ENCODE measurements at places on chromosomes 7 and 10.

GRCh38 chr10:44958196-44958897 is 1.3 kb upstream of the RASSF4 start:
- DNase-seq, result no peak

DNA sequence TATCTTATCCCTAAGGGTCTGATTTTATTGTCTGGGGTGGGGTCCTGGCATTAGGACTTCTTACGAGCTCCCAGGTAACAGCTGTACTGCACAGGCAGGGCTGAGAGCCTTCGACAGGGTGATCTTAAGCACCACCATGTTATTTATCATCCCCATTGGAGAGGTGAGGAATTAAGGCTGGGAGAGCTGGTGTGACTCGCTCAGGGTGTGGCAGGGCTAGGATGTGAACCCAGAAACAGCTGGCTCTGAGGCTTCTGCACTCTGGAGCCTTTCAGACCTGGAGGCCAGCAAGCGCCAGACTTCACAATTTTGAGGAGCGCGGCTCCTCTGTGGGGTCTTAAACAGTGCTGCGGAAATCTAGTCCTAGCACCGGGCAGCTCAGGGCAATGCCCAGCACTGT is 27.4 kb upstream of the NDST2 start:
- no peak for DNase-seq

GRCh38 chr7:148031019-148031418 is 559.5 kb upstream of the C7orf33 start:
- DNase-seq, result no peak

DNA sequence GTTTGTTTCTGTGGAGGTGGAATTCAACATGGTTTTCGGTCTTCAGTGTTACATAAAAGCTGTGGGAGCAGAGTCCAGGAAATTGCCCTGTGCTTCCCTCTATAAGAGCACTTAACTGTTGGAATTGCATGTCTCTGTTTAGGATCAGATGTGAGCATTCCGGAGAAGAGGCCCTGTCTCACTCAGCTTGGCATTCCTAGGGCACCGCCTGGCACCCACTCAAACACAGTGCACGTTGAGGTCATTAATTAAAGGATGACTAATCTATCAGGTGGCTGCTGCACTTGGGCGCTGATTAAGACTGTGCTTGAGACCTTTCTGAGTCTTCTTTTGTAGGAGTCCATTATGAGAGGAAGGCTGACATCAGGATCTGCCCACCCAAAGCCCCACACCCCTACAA is 82.8 kb upstream of the VIPR2 start:
- DNase-seq, result no peak

DNA sequence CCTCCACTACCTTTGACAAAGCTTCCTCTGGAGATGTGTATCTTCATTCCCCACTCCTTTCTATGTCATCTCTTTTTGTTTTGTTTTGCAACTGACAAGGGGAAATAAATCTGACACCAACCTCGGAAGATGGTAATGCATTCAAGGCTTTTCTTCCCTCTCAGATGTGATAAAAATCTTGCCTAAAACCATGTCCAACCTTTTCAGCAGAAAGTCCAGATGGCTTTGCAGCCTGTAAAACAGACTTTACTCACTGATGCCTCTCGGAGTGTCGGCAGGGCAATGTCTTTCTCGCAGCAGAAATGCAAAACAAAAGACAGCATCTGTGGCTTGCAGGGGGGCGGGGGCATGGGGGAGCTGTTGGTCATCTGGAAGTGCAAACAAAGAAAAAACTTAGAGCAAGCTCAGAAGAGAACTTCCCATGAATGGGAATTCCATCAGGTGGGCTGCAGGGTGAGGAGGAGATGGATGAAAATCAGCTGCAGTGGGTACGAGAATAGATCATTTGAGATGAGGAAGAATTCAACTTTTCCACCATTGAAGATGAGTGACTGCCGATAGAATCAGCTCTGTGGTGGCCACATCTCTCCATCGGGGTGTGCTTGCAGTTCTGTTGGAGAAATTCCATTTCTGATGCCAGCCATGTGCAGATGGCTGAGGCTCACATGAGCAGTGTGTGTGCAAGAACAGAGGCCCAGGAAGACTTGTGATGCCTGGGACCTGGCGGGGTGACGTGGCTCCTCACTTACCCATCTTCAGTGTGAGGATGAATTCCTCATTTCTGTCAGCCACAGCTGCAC is 237.7 kb downstream of the WDR37 start:
- no peak for DNase-seq

- no peak for DNase-seq
These were observed 515.2 kb upstream of the POT1 start for GRCh38 chr7:125444864-125445263.

GRCh38 chr10:974785-975074 is 13.5 kb upstream of the GTPBP4 start:
- DNase-seq, result no peak

DNA sequence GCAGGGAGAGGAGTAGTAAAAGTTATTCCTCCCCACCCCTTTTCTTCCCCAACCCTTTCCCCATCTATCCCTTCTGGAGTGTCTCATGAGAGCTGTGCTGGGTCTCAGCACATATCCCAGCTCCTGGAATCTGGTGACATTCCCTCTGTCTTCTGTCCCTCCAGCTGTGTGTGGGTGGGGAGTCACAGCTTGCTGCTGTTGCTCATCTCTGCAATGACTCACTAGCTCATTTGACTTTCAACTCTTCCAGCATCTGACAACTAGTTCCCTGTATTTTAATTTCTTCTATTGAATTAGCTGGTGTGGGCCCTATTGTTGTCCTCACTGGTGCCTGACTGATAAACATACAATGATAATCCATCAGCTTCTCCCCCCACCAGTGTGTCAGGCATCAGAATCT is 198.9 kb upstream of the AUTS2 start:
- DNase-seq, result no peak

- no peak for DNase-seq
These were observed 565 bp downstream of the ATP5MK start for GRCh38 chr10:103395754-103396066.

DNA sequence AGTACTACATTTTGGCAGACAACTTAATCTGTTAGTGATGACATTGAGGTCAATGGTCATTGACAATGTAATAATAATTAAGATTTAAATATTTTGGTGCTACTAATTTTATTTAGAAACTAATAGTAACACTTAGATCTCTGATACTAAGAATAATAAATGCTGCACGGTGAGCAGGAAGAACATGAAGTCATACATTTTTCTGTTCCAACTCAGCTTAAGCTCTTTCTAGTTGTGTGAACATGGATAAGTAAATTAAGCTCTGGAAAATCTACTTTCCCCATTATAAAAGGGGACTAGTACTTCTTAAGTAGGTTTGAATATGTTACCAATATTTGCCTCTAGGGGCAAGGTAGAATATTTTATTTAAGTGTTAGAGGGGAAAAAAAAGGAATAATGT is 65.9 kb upstream of the MEOX2 start:
- DNase-seq, result no peak

DNA sequence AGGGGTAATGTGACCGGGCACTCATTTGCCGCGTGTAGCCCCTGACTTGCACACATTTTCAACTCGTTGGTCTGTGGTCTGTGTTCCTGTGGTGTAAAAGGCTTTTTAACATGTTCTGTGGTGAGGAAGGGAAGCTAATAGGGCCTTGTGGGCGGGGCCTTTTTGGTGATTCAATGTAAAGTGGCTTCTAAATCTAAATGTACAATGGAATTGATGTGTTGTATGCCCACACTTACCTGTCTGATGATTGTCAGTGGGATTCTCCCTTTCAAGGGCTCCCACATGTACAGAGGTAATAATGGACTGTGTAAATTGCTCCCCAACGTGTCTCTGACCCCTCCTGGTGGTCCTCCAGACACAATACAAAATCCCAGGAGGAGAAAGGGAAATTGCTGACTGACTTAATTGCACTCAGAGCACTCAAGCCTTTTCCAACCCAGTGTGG is 43.1 kb upstream of the GATAD1 start:
- no peak for DNase-seq

GRCh38 chr7:66953044-66953427 is 32.0 kb downstream of the TMEM248 start:
- no peak for DNase-seq

DNA sequence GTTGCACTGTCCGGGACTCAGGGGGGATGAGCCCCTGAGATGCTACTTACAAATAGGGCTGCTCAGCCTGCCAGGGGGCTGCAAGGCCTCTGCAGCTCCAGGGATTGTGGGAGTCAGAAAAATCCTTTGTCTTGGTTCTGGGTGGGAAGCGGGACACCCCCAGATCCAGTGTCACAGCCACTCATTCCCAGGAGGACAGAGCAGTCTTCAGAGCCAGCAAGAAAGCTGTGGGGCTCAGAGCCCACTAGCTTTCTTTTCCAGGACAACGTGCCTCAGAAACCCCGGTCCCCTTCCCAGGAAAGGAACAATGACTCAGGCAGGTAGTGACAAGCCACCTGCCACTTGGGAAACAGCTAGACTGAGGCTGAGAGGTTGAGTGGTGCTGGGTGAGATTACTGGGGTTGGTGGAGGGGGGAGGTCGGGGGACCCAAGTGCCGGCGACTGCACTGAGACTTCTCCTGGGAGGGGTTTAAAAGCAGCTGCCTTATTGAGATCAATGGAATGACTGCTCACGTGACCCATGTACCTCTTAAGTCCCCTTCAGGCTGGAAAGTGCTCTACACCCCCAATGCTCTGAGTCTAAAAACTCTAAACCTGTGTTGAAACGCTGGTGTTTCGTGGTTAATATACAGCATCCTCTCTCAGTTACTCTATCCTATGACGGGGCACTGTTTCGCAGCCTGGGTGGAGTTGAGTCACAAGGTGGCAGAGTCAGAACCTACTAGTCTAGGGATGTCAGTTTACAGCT is 123.6 kb downstream of the UBE2H start:
- no peak for DNase-seq

GRCh38 chr7:127877951-127878350 is 153.3 kb downstream of the LRRC4 start:
- no peak for DNase-seq

GRCh38 chr10:121138112-121138860 is 287.1 kb downstream of the WDR11 start:
- no peak for DNase-seq

GRCh38 chr7:30464231-30464671 is 14.3 kb downstream of the NOD1 start:
- DNase-seq, result no peak

DNA sequence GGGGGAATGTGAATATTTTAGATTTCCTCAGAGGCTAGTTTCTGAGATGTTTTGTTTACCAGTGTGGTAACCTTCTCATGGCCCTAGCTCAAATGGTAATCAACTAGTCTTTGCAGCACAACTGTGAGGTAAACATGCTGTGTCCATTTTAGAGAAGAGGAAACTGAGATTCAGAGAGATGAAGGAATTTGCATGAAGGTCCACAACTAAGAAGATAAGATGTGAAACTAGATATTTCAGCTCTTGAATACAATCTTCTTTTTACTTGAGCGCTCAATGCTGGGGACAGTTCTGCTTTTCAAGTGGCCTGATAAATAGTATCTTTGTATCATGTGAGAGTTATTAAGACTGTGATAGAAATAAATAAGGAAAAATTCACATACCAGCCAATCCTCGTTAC is 245.4 kb downstream of the AUTS2 start:
- no peak for DNase-seq

- DNase-seq, result no peak
These were observed 644 bp downstream of the SORBS1 start for GRCh38 chr10:95560278-95561176.

GRCh38 chr10:11161910-11162309 is 144.2 kb downstream of the CELF2 start:
- DNase-seq, result no peak

DNA sequence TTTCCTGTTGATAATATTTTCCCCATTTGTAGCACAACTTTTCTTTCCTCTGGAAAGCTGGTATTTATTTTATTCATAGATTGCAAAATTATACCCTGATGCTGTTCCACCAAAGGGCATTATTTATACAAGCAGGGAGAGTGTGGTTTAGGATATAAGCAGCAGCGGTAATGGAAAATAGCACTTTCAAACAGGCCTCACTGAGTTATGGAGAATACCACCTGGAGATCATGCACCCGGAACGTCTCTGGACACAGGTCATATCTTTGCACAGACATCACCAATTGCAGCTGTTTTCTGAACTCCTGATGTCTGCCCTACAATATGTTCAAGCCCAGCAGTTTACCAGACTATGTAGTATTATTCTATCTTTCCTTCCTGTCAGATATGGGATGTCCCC is 2.0 kb upstream of the CALD1 start:
- DNase-seq, result no peak

- DNase-seq, result no peak
These were observed 810 bp downstream of the OPN4 start for GRCh38 chr10:86655173-86655540.

DNA sequence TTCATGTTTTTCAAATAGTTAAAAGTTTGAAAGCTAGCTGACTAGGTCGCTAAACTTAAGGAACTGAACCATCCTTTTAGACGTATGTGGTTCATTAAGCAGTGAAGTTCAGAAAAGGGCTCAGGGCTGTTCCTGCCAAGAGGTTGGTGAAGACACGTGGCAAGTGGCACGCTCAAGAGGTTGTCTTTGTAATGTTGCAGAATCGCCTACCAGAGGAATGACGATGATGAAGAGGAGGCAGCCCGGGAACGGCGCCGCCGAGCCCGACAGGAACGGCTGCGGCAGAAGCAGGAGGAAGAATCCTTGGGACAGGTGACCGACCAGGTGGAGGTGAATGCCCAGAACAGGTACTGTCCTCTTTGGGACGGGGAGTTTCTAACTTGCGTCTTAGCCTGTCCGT is 57.8 kb upstream of the AGBL3 start:
- DNase-seq, result no peak

DNA sequence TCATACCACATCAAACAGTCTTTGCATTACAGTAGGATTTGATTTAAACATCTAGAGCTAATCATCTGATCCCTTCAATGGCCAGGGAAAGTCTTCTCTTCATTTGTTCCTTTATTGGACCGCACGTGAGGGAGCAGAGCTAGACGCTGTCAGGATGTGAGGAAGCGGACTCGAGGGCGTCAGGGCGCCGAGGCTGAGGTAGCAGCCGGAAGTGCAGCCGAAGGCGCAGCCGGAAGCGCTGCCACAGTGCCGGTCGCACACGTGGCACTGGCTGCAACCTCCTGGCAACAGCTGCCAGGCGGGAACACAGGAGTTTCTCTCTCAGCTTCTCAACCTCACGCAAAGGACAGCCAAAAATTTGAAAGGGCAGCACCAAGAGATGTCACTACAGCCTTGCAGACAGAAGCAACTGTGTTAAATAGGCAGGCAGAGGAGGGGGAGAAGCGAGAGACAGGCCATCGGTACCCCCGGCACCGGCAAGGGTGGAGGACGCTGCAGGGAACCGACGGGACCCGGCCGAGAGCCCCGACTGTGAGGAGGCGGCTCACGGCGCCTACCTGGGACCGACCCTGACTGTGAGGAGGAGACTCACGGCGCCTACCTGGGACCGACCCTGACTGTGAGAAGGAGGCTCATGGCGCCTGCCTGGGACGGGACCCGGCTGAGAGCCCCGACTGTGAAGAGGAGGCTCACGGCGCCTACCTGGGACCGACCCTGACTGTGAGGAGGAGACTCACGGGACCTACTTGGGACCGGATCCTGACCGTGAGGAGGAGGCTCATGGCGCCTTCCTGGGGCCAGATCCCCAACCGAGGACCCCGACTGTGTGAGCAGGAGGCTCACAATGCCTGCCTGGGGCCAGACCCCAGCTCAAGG is 32.3 kb downstream of the VIPR2 start:
- DNase-seq, result no peak

- DNase-seq, result no peak
These were observed 120.8 kb downstream of the PTPN20 start for GRCh38 chr10:47031901-47032465.

GRCh38 chr7:120014925-120015465 is 258.0 kb upstream of the KCND2 start:
- no peak for DNase-seq

- no peak for DNase-seq
These were observed 6.5 kb downstream of the RBP4 start for GRCh38 chr10:93594518-93594917.

All from KG1 (cell line).